ENCODE measurements at places on chromosomes 5 and 9.

GRCh38 chr9:78982849-78983248 lies 588.9 kb upstream of the TLE4 start:
- no peak overlapping the region for H3K4me3 ChIP-seq
- no peak for DNase-seq
- no peak overlapping the region for H3K27ac ChIP-seq
- no peaks in the 10 kb centered on the region for H3K4me1 ChIP-seq
- H3K36me3 ChIP-seq = no peaks in the 10 kb centered on the region

DNA sequence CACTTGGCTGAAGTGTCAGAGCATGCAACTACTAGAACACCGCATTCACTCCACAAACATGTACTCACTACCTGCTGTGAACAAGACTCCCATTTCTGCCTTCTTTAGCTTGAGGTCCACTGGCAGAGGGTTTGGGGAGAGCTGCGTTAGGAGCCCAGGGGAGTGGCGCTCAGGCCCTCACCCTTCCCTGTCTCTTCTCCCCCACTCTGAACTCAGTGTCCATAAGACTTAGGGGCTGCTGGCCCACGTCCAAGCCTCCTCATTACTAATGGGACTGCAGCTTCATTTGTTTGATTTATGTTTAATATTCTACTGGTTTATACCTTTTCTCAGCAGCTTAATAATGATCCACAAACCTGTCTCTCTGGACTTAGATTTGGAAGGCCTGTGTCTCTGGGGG lies 70.9 kb downstream of the HSPA4 start:
- no peak overlapping the region for H3K4me3 ChIP-seq
- no peaks in the 10 kb centered on the region for H3K36me3 ChIP-seq
- no peaks in the 10 kb centered on the region for H3K4me1 ChIP-seq
- no peak overlapping the region for H3K27ac ChIP-seq
- DNase-seq = no peak

GRCh38 chr5:170534941-170535340 lies 31.1 kb downstream of the KCNIP1 start:
- no peak for DNase-seq
- peaks cover 51% of the 10 kb centered on the region for H3K27me3 ChIP-seq
- no peak overlapping the region for H3K4me3 ChIP-seq
- H3K36me3 ChIP-seq = no peaks in the 10 kb centered on the region
- H3K4me1 ChIP-seq = no peaks in the 10 kb centered on the region
- no peak overlapping the region for H3K27ac ChIP-seq

- no peak overlapping the region for H3K27ac ChIP-seq
- no peaks in the 10 kb centered on the region for H3K4me1 ChIP-seq
- H3K27me3 ChIP-seq = peaks cover 3% of the 10 kb centered on the region
- no peak for DNase-seq
- H3K36me3 ChIP-seq = no peaks in the 10 kb centered on the region
Measured at GRCh38 chr9:94990897-94991561, 264.5 kb downstream of the AOPEP start.

- peaks cover 21% of the 10 kb centered on the region for H3K27me3 ChIP-seq
- H3K4me1 ChIP-seq = peaks cover 46% of the 10 kb centered on the region
- no peak overlapping the region for H3K4me3 ChIP-seq
- no peaks in the 10 kb centered on the region for H3K36me3 ChIP-seq
- no peak for DNase-seq
- no peak overlapping the region for H3K27ac ChIP-seq
Measured at GRCh38 chr9:133788819-133789717, 50.9 kb upstream of the SARDH start.
